ENCODE measurements at places on chromosomes 11 and 22. TPM values are rescaled to one million over a fixed set of nuclear protein-coding genes. Genes with fewer than 3 reads are reported as not detected.

Gene CPT1B
- total RNA-seq, result 52.2 TPM

Gene HEPHL1
- total RNA-seq, result not detected

Gene BDNF
- total RNA-seq, result 2.8 TPM

Gene MUC5B
- total RNA-seq, result not detected

Gene MS4A4A
- not detected for total RNA-seq

Gene LARGE1
- total RNA-seq, result 5.2 TPM

Gene PLEKHB1
- not detected for total RNA-seq
